CD4-positive, alpha-beta T cell treated with Interleukin-15 for 4 hours (primary cell): ENCODE measurements at places on chromosomes 1 and 21.

- no peak for DNase-seq
Measured at GRCh38 chr1:163076981-163077761, 8.0 kb downstream of the RGS4 start.

DNA sequence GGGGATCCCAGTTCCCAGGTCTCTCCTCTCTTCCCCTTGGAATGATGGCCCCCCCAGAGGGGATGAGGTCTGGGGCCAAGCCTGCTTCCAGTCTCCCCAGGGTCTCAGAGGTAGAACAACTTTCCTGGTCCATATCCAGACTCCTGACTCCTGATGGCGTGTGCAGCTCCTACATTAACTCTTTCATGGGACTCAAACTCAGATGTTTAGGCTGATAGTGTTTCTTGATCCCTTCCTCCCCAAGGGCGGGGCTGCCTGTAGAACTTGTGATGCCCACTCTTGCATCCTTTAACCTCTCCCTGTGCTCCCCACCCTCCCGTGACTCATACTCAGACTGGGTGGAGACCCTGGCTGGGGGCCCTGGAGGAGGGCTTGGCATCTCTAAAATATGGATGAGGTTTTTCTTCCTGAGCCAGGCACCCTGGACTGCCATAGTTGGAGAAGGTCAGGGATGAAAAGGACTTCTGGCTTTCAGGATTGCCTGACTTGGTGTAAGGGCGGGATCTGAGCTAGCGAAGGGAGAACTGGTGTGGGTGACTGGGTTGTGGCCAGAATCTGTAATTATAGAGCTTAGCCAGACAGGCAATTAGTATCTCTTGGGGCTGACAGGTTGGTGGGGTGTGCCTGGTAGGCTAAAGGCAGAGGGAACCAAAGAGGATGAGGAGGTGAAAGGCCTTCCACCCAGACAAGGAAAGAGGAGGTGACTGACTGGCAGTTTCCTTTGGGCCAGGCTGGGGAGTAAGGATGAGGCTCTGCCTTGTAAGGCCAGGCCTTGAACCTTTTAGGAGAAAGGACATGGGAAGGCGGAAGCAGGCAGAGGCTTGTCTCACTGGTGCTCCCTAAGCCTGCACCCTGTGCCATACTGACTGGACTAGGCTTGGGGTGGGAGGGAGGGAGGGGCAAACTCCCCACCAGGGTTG, 1.5 kb downstream of the ATP8B2 start:
- DNase-seq, result peak; percentile 43

- no peak for DNase-seq
Measured at GRCh38 chr1:166843769-166844596, 4.7 kb downstream of the POGK start.

- DNase-seq, result no peak
Measured at GRCh38 chr1:91791103-91791502, 94.8 kb downstream of the TGFBR3 start.

DNA sequence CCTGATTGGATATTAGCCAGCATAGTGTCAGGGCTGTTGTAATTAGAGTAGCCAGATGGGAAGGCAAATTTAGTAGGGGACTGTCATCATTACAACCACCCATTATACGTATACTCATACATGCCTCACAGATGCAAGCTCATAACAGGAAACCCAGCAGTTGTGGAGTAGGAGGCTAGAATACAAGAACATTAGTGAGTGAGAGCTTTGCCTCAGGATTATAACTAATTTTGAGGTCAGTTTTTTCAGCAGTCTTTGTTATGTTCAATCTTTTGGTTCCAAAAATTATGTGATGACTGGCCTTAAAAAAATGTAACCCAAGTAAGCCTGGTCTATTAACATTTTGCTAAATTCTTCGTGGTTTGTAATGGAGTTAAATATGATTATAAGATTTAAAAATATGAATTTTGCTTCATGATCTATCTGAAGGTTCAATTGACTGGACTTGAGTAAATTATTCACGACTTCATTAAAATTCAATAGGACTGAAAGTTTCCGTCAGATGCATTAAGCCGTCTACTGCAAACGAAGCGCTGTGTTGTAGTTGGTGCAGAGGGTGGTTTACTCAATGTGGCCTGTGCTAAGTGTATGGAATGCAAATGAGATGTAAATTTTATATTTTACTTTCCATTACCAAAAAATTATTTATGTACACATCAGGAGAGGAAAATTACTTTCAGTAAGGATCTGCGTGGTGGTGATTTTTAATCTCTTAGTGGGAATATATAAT, 48.8 kb downstream of the KCNK1 start:
- DNase-seq, result no peak

DNA sequence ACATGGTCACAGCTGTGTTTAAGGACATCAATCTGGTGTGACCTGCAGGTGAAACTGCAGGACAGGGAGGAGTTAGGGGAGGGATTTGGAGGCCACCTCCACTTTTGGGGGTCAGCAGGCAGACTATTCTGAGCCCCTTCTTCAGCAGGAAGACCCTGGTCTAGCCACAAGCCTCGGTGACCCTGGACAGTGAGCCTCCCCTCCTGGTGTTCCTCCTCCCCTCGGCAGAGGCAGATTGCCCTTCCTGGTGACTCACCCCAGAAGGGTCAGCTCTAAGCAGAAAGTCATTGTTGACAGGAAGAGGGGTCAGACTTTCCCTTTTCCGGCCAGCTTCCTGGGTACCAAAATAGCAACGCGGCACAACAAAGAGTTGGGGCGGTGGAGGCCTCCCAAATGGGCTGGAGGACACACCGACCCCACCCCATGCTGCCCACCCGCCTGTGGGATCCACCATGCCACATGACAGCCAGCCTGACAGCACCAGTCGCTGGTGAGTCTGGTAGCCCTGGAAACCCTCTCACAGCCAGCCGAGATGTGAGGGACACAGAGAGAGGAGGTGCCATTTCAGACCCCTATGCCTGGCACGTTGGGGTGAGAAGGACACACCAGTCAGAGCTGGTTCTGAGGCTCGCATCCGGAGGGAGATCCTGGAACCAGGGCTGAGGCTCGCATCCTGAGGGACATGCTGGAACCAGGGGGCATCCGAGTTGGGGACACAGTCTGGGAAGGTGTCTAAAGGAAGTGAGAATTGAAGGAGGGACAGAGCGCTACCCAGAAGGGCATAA, 14.7 kb upstream of the CSF1 start:
- no peak for DNase-seq
